ENCODE measurements at places on chromosomes 6 and 20.

- DNase-seq, result no peak
Observed at GRCh38 chr6:146850238-146850896, 251.6 kb downstream of the ADGB start.

- no peak for DNase-seq
Observed at GRCh38 chr20:400128-400453, 8.0 kb upstream of the RBCK1 start.

DNA sequence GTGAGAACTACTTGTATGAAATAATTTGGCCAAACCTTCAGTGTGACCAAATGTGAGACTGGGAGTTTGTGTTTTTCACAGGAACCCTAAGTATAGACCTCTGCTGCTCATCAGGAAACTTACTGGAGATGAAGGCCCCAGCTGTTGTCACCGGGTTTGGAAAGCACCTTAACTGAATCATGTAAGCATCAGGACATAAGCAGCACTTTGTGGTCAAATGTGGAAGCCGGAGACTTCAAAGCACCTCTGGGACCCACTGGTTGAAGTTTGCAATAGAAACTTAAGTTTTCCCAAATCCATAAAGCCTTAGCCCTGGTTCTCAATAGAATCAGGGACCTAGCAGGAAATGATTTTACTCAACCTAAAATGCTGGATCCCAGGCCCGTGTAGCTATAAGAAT lies 14.3 kb downstream of the TTPAL start:
- no peak for DNase-seq

DNA sequence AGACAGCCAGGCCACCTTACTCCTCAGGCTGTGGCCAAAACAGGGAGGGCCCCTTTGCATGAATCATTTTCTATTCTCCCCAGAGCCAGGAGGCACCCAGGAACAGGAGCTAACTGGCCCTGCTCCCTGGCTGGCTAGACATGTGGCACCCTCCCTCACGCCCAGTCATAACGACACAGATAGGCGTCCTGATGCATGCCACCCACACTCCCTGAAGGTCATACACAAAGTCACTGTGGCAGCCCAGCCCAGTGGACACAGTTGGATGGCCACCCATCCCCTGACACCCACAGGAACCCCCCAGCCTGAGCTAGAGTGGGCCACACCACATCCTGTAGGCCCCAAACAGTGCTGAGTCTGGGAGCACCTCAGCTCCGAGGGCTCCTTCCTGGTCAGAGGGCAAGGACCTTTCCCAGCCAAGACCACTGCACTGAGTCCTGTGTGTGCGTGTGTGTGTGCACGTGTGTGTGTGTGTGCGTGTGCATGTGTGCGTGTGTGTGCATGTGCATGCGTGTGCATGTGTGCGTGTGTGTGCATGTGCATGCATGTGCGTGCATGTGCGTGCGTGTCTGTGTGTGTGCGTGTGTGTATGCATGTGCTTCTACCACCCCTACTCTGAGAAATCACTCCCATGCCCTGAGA lies 21.6 kb downstream of the TFEB start:
- DNase-seq, result no peak

DNA sequence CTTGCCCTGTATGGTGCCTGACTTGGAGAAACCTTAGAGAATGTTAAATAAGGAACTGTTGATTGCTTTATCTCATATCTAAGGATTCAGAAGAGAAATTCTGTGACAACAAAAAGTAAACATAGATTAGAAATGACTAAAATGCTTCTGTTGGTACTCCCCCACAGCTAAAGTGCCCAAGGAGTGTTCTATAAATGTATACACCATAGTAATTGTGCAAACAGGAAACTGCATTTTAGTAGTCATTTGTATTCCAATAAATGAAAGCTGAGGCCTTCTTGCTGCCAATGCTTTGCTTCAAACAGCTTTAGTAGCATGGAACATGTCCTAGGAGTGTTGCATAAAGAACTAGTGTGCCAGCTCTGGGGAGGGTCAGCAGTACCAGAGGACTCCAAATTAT lies 343.7 kb upstream of the IRAK1BP1 start:
- DNase-seq, result no peak

- DNase-seq, result no peak
Observed at GRCh38 chr6:40998661-40999060, 40.4 kb downstream of the UNC5CL start.
